ENCODE measurements at places on chromosomes 11 and 22. TPM values are rescaled to one million over a fixed set of nuclear protein-coding genes. Genes with fewer than 3 reads are reported as not detected.

Gene GAS2
- 3.4 TPM for total RNA-seq

Gene NRXN2
- 0.30 TPM for total RNA-seq

Gene TRIM29
- total RNA-seq, result not detected

Gene ZNF215
- not detected for total RNA-seq

Gene OTOG
- not detected for total RNA-seq

Gene PTPN5
- not detected for total RNA-seq

Gene IGSF9B
- 38.6 TPM for total RNA-seq

Gene NAALADL1
- 22.4 TPM for total RNA-seq

Gene DEFB131B
- not detected for total RNA-seq

Gene ANAPC15
- total RNA-seq, result 38.6 TPM

DNA sequence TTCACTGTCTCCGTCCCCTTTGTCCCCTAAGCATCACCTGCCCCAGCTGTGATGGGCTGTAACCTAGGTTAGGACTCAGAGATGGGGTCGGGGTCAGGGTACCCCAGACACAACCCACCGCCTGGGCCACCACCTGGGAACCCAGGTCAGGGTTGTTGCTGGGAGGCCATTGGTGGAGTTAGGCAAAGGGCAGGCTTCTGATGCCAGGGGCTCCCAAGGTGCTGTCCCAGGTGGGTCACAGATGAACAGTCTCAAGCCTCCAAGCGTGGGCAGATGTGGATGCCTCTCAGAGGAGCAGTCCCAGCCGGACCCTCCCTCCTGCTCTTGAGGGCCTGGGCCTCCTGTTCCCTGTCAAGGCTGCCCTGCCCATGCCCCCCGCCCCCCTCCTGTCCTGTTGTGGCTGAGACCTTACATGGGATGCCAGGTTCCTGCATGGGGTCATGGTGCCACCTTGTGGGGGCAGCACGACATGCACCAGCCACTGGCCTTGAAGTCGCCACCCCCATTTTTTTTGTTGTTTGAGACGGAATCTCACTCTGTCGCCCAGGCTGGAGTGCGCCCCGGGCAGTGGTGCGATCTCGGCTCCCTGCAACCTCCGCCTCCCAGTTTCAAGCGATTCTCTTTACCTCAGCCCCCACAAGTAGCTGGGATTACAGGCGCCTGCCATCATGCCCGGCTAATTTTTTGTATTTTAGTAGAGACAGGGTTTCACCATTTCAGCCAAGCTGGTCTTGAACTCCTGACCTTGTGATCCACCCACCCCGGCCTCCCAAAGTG is 12.1 kb downstream of the GATD1 start:
- peak; percentile 66 for DNase-seq
- H3K27me3 ChIP-seq, result no peaks in the 10 kb centered on the region
- no peak overlapping the region for H3K27ac ChIP-seq
- H3K36me3 ChIP-seq, result peaks cover 35% of the 10 kb centered on the region
- no peaks in the 10 kb centered on the region for H3K4me1 ChIP-seq

- no peak overlapping the region for H3K27ac ChIP-seq
- no peaks in the 10 kb centered on the region for H3K4me1 ChIP-seq
- H3K4me3 ChIP-seq, result no peak overlapping the region
- DNase-seq, result no peak
- H3K36me3 ChIP-seq, result no peaks in the 10 kb centered on the region
- no peaks in the 10 kb centered on the region for H3K27me3 ChIP-seq
Measured at GRCh38 chr11:38791346-38791961, 2193.4 kb upstream of the RAG2 start.

DNA sequence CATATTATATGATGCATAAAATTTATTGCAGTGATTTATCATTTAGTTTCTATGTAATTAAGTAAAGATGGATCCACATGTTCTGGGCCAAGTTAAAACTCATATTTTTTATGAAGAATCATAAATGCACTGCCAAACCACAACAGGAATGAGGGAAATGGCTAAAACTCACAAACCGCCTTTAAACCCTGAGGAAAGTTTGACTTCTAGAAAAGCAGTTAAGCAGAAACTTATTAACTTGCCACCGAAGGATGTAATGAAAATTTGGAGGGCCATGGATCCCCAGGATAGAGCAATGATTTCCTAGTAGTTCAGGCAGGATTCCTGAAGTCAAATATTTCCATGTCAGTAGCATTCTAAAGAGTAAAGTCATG is 218.3 kb upstream of the CTSC start:
- no peak overlapping the region for H3K4me3 ChIP-seq
- no peaks in the 10 kb centered on the region for H3K36me3 ChIP-seq
- no peaks in the 10 kb centered on the region for H3K4me1 ChIP-seq
- no peaks in the 10 kb centered on the region for H3K27me3 ChIP-seq
- H3K27ac ChIP-seq, result no peak overlapping the region

DNA sequence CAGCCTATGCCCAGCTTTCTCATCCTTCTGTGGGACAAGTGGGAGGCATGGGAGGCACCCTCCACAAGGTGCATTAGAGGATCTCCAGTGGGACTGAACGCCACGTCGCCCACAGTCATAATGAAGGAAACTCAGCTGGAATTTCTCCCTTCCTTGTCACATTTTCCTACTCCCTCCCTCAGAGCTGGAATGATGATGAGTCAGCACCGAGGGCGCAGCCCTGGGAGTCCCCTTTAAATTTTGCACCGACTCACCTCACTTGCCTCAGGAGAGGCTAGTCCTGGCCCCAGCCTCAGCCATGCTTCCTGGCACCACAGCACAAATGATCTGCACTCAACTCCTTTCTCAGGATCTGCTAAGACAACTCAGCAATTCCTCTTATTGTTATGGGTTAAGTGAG is 34.3 kb downstream of the DBX1 start:
- H3K36me3 ChIP-seq, result no peaks in the 10 kb centered on the region
- DNase-seq, result no peak
- no peak overlapping the region for H3K27ac ChIP-seq
- no peaks in the 10 kb centered on the region for H3K27me3 ChIP-seq

DNA sequence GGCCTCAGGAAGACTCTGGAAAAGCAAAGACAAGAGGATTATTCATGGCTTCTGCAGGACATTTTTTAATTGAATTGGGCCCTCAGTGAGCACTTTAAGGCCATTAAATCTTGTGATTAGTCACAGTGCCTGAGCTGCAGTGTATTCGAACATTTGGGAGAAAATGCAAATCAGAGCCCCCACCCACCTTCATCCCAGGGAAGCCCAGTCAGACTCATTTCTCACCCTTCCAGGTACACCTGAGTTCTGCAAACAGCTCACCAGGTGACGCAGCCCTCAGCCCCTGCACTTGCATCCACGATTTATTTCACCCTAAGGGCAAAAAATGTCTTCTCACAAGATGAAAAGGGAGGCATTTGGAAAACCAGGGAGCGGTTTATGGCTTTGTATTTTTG is 128.7 kb downstream of the MPPED1 start:
- H3K36me3 ChIP-seq, result no peaks in the 10 kb centered on the region
- H3K27me3 ChIP-seq, result no peaks in the 10 kb centered on the region
- no peak overlapping the region for H3K4me3 ChIP-seq
- no peak for DNase-seq
- no peak overlapping the region for H3K27ac ChIP-seq

- no peaks in the 10 kb centered on the region for H3K27me3 ChIP-seq
- DNase-seq, result no peak
- H3K4me1 ChIP-seq, result no peaks in the 10 kb centered on the region
- no peak overlapping the region for H3K4me3 ChIP-seq
- no peak overlapping the region for H3K27ac ChIP-seq
Measured at GRCh38 chr22:44719586-44720368, 17.8 kb downstream of the PRR5 start.

DNA sequence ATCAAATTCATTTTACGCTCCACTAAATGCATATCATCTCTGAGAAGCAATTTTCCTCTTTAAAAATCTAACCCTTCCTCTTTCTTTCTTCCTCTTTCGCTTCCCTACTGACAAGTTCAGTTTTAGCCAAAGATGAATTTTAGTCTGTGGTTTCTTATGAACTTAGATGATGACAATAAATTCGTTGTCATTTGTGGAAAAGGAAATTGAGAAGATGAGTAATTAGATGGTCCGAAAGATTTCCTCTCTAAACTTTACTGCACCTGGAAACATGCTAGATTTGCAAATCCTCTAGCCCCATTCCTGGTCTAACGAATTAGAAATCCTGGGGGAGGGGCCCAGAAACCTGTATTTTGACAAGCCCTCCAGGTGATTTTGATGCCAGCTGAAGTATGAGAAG is 855.4 kb upstream of the CHORDC1 start:
- H3K27me3 ChIP-seq, result no peaks in the 10 kb centered on the region
- no peaks in the 10 kb centered on the region for H3K36me3 ChIP-seq
- no peak for DNase-seq
- no peak overlapping the region for H3K4me3 ChIP-seq

GRCh38 chr11:121389651-121390050 is 62.5 kb upstream of the SORL1 start:
- H3K4me3 ChIP-seq, result no peak overlapping the region
- no peaks in the 10 kb centered on the region for H3K27me3 ChIP-seq

DNA sequence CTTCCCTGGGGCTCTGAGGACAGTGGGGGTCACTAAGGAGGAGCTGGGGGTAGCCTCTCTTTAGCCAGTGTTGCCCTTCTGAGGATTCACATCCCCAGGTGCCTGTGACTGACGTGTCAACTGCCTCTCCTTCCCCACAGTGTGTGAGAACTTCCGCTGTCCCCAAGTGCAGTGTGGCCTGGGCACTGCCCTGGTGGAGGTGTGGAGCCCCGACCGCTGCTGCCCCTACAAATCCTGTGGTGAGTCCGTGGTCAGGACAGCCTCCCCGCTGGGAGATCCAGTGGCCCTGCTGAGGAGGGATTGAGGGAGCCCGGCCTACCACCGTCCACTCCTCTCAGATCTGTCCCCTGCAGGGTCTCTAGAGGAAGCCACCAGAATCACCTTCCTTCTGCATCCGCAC is 81.1 kb upstream of the MYOD1 start:
- no peak overlapping the region for H3K4me3 ChIP-seq
- no peak overlapping the region for H3K27ac ChIP-seq
- DNase-seq, result no peak
- H3K27me3 ChIP-seq, result no peaks in the 10 kb centered on the region

GRCh38 chr11:134955281-134955680 is 543.2 kb upstream of the B3GAT1 start:
- H3K27me3 ChIP-seq, result no peaks in the 10 kb centered on the region
- no peak for DNase-seq
- no peak overlapping the region for H3K4me3 ChIP-seq
- H3K27ac ChIP-seq, result no peak overlapping the region
- H3K4me1 ChIP-seq, result no peaks in the 10 kb centered on the region
- H3K36me3 ChIP-seq, result no peaks in the 10 kb centered on the region

DNA sequence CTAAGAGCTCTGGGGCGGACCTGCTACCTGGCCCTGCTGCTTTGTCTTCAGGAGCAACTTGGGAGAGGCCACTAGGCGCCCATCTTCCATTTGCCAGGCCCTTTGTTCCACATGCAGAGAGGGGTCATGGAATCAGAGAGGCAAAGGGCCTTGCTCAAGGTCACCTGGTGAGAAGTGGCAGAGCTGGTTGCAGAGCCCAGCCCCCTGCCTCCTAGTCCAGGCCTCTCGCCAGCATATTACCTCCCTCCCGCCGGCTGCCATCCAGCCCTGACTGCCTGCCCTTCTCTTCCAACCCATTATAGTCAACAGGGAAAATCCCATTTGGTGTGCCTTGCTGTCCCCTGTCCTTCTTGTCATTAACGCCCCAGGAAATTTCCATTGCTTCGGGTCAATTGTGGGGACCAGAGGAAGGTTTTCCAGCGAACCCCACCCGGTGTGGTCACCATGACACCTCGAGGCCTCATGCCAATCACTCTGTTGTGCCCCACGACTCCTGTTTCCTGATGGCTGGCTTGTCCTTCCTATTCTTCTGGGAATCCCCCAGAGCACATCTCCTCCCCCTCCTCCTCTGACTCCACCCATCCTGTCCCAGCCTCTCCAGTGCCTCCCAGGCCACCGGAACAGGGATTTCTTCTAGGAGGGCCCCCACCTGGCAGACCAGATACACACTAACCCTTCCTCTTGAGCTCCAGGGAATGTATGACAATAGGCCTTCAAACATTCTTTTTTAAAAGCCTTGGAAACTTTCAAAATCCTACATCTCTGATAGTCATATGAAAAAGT is 77.0 kb downstream of the NECTIN1 start:
- no peak for DNase-seq
- no peaks in the 10 kb centered on the region for H3K36me3 ChIP-seq
- H3K27me3 ChIP-seq, result no peaks in the 10 kb centered on the region
- no peak overlapping the region for H3K4me3 ChIP-seq
- no peak overlapping the region for H3K27ac ChIP-seq

- no peak overlapping the region for H3K4me3 ChIP-seq
- H3K4me1 ChIP-seq, result peaks cover 31% of the 10 kb centered on the region
- no peaks in the 10 kb centered on the region for H3K27me3 ChIP-seq
- DNase-seq, result no peak
- no peak overlapping the region for H3K27ac ChIP-seq
Measured at GRCh38 chr11:105046898-105047579, 1.9 kb upstream of the CARD16 start.

DNA sequence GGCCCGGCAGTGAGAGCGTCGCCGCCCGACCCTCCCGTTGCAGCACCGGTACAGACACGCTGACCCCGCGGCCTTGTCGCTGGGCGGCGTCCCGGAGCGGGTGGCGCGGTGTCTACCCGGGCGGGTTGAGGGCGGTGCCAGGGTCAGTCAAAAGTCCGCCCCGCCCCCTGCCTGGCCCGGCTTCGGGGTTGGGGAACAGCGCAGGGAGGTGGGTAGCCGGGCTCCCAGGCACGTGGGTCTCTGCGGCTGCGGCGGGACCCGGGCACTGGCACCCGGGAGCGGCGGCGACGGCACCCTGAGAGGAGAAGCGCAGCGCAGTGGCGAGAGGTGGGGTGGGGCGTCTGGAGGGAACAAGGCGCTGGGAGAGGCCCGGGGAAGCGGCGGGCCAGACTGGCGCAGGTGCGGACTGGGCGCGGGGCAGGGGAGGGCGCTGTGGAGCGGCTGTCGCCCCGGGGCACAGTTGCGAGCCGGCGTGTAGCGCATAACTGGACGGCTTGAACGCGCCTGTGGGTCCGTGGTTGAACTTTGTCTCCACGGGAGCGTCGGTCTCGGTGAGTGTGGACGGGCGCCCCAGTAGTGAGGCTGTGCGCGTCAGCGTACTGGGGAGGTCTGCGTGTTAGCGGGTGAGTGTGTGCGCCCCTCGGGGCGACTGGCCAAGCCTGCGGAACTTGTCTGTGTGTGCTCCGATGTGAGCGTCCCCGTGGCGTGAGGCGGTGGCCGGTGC is at the start of gene P2RY2:
P2RY2 (plus strand) TSS at position 176 of the 724 bp plus-strand sequence. CDS start 15,879 bp downstream, outside the sequence.
- no peaks in the 10 kb centered on the region for H3K4me1 ChIP-seq
- H3K27me3 ChIP-seq, result no peaks in the 10 kb centered on the region
- DNase-seq, result peak; percentile 15
- no peak within 1 kb of the TSS for H3K27ac ChIP-seq
- no peaks in the 10 kb centered on the region for H3K36me3 ChIP-seq
- H3K4me3 ChIP-seq, result no peak within 1 kb of the TSS

- H3K4me1 ChIP-seq, result peaks cover 18% of the 10 kb centered on the region
- DNase-seq, result no peak
- no peak overlapping the region for H3K27ac ChIP-seq
- no peaks in the 10 kb centered on the region for H3K36me3 ChIP-seq
Measured at GRCh38 chr22:19877626-19878339, 23.1 kb upstream of the GNB1L start.

GRCh38 chr11:46553814-46554212 is 40.0 kb downstream of the AMBRA1 start:
- H3K4me3 ChIP-seq, result no peak overlapping the region
- H3K36me3 ChIP-seq, result no peaks in the 10 kb centered on the region
- no peaks in the 10 kb centered on the region for H3K27me3 ChIP-seq
- H3K27ac ChIP-seq, result peak overlapping the region; percentile 10

Data from CD4-positive, alpha-beta memory T cell (primary cell).